Esophagus squamous epithelium (tissue), 5 donors: ENCODE measurements at places on chromosomes 13 and 19.

DNA sequence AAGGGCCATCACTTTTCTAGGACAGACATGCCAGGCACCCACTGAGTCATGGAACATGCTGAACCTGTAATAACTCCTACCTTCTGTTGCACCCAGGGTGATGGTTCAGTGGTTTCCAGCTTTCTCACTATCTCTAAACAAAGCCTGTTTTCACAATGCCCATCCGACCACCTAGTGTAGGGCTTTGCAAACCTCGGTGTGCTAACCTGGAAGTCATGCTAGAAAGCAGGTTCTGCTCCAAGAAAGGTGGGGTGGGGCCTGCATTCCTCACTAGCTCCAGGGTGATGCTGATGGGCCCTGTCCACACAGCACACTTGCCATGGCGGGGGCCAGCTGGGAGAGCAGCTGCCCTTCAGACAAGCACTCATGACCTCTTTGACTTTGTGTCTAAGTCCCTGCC is 43.4 kb downstream of the COL4A2 start:
- no peak for DNase-seq

DNA sequence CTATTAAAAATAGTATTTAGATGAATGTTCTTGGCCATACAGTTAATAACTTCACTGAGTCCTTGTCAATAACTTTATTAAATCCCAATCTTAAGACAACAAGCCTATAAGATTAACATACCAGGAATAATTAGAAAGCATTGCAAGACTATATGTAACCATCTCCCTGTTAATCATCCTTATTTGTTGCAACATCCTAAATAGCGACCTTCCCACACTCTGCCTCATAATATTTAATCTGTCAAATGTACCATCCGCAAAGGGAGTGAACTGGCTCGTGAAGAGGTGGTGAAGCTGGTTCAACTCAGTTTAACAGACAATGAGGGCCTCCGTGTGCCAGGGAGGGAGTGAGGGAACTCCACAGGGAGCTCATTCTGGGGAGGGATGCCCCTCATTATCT is 33.9 kb downstream of the KL start:
- DNase-seq = no peak

DNA sequence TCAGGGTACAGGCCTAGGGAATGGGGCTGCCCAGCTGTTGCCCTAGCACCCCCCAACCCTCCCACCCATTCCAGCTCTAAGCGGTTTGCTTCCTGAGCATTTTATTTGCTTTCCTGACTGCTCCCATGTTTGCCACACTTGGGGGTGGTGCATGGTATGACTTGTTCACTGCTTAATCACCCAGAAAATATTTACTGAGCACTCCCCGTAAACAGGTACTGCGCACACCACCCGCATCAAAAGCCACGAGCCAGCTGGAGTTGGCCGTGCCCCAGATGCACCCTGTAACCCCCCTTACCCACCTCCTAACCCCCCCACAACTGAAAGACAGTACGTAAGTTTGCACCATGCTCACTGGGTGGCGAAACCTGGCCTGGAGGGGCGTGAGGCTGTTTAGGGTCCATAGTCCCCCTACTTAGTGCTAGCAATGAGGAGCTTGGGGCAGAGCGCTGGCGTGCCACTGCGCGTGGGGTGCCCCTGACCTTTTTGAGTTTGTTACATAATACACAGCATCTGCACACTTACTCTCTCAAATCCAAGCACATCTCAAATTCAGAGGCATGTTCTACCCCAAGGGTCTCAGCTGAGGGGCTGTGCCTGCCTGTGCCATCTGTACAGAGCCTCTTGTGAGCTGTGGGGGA is 29.8 kb downstream of the DPF1 start:
- DNase-seq = no peak

- DNase-seq = no peak
These were observed 16.2 kb downstream of the CERS1 start for GRCh38 chr19:18879579-18880373.

GRCh38 chr13:41505209-41505835 is 48.0 kb downstream of the RGCC start:
- DNase-seq = no peak

- no peak for DNase-seq
These were observed 187.9 kb downstream of the TEX29 start for GRCh38 chr13:111508164-111508870.

DNA sequence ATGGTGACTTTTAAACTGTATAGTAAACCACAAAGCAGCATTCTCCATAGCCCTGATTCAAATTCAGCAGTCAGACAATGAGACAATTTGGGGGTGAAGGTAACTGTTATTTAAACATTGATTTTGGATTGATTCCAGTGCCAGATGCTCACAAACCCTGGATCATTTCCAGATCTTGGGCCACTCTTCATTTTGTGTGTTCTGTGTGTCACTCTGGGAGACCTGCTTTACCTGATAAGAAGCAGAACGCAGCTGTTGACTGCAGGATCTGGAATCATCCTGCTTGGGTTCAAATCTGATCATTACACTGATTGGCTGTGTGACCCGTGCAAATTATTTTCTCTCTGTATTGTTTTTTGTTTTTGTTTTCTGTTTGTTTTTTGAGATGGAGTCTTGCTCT is 4.0 kb upstream of the PCDH8 start:
- DNase-seq = no peak

DNA sequence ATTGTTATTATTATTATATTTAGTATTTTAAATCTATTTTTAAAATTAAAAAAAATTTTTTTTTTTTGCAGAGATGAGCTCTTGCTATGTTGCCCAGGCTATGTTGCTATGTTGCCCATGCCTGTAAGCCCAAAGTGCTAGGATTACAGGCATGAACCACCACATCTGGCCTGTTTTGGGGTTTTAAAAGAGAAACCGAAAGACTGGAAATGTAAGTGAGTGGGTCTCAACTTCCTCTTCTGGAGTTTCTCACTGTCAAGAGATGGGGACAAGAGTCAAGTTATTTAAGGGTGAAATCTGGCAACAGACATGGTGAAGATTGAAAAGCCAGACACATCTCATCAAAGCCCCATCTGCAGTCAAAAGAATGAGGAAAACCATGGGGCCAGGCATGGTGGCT is 4.2 kb upstream of the OR7G3 start:
- DNase-seq = no peak

DNA sequence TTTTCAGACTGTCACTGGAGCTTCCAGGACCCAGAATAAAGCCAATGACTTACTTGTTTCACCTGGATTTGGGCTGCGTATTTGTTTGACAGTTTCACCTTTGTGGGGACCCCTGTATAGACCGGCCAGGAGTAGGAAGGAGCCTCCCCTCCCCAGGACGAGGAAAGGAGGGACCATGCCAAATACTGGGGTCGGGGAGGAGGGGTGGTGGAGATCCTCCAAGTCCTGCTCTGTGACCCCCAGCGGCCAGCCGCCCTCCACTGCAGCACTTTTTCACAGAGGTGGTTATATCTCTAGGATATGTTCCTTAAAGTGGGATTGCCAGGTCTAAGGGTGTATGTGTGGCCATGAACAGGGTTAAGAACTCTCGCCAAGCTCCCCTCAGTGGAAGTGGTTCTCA is 25.7 kb upstream of the ZNF492 start:
- no peak for DNase-seq

- DNase-seq = no peak
These were observed 791 bp downstream of the TMED1 start for GRCh38 chr19:10835089-10835753.

- no peak for DNase-seq
These were observed 6.5 kb downstream of the KCTD4 start for GRCh38 chr13:45194081-45194939.

DNA sequence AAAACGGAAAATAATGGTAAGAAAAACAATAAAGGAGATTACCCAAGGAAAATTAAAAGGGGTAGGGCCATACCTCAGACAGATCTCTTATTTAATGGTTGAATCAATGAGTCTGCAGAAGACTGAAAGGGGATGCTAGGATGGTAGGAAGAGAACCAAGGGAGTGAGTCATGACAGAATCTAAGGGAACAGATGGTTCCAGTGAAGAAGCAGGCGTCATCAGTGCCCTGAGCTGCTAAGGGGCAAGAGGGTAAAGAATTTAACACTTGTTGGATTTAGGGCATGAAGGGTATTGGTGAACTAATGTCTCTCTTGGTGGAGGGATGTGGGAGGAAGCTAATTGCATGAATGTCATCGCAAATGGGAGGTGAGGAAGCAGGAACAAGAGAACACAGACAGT is 329.2 kb upstream of the TSHZ3 start:
- no peak for DNase-seq

DNA sequence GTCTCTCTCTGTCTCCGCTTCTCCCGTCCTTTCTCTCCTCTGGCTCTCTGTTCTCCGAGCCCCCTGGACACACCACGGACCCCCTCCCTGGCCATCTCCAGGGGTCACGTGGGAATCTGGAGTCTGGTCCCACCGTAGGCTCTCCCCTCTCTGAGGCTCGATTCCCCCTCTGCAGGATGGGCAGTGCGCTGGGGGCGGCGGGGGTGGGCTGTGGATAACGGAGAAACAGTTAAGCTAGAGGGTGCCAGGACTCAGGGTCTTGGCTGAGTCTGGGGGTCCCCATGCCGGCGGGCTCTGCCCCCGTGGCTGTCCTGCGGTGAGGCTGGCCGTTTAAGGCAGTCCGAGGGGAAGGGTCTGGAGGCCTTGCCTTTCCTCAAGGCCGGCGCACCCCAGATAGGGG is 462 bp upstream of the MEIS3 start:
- no peak for DNase-seq

- no peak for DNase-seq
These were observed at the start of gene KL for GRCh38 chr13:33016414-33017322. Gene KL, plus strand, starts transcription at chr13:33016423. Its CDS starts 18 bp downstream, at chr13:33016441.

DNA sequence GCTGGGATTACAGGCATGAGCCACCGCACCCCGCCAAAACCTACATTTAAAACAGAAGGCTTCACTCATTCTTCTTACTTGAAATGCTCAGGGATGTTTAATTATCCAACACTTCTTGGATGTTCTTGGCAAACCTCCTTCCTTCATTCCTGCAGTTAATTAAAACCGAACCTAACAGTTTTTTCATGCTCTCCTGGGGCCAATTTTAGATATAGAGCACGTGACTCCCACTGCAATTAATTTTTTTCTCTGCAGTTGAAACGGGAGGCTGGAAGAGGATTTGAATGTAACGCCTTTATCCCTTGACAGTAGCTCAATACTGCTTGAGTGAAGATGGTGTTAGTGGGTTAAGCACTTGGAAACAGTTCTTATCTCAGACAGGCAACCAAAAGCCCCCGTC is 4.6 kb upstream of the ACTL9 start:
- DNase-seq = no peak
